Activated naive CD4-positive, alpha-beta T cell (primary cell): ENCODE measurements at places on chromosomes 6 and 20.

DNA sequence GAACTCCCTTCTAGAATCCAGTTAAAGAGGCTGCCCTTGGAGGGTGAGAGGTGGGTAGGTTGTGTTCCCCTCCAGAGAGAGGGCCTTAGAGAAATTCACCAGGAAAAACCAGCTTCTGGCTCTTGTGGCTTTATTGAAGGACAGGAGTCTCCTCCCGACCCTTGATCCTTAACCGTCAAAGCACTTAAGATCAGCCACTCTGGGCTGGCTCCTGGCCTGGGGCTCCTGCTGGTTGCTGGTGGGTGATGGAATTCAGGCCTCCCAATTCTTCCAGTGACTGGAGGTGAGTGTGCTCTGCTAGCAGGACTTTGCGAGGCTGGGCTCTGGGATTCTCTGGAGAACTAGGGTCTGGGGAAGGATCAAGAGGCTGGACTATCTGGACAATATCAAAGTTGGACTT, 75.6 kb upstream of the LGSN start:
- DNase-seq = no peak

DNA sequence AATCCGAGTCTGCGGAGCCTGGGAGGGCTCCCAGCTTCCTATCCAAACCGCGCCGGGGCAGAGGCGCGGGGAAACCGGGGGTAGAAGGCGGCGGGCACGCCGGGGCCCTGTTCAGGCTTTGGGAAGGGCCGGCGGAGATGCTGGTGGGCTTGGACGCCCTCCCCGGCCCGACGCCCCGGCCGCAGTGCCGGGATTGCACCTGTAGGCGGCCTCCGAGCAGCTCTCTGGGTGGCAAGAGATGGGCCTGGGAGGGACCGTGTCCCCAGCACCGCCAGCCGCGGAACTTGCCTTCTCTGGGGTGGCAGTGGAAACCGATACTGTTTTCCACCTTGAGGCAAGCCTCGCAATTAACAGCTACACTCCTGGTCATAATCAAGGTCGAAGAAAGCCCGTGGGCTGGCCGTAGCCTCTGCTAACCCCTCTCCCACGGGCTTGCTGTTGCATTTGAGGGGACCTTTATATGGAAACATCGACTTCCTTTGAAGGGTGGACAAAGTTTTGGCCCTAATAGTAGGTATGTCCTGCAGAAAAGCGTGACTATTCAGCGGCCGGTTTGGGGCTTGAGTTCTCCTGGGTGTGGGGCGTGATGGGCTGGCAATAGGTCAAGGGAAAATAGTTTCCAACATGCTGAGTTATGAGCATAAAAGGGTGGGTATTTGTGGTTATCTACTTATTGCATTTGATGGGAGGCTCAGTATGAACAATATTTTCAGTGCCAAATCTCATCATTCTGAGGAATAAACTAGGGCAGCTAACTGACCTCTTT, 1.1 kb upstream of the JAG1 start:
- DNase-seq = no peak

- no peak for DNase-seq
Observed at GRCh38 chr6:2504495-2505064, 246.1 kb downstream of the MYLK4 start.

- DNase-seq = no peak
Observed at GRCh38 chr6:119157506-119157815, 79.0 kb upstream of the FAM184A start.

GRCh38 chr20:60244373-60245146, 286.3 kb downstream of the CDH26 start:
- no peak for DNase-seq

DNA sequence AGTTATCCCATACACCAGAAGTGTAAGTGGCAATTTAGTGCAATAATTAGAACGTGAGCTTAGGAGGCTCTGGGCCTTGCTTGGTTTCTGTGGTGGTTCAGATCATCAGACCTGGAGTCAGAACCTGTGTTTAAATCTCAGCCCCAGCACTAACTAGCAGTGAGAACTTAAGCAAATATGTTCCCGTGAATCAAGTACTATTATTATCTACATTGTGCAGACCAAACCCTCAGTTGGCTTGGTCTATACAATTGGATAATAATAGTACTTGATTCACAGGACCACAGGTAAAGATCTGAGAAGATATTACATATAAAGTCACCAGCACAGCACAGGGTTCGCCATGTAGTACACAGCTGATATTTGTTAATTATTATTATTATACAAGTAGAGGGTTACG, 93.1 kb downstream of the SIM1 start:
- no peak for DNase-seq
